ENCODE measurements at places on chromosomes 3 and 15.
A peak's percentile ranks its signal among the peaks of the same experiment; 100 is the strongest.

- no peak for DNase-seq
These were observed 445 bp downstream of the EFCAB12 start for GRCh38 chr3:129428007-129428375.

- DNase-seq, result no peak
These were observed 20.8 kb downstream of the PIK3CA start for GRCh38 chr3:179168918-179169317.

DNA sequence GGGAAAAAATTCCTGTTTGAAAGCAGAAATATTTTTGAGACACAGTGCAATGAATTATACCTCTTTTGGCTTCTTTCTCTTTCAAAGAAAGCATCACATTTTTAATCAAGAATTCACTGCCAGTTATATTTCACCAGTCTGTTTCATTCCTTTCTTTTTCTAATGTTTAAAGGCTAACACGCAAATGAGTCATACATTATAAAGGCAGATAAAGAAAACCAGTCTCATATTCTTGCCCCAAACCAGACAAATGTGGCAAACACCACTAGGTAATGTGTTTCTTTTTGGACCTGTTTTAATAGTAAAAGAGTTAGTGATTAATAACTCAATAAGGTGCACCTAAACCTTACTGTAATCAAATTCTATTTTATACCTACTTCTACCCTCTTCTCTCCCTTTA, 83.8 kb downstream of the PLOD2 start:
- no peak for DNase-seq

- DNase-seq, result no peak
These were observed 171.9 kb downstream of the CACNA2D3 start for GRCh38 chr3:54294214-54294613.

DNA sequence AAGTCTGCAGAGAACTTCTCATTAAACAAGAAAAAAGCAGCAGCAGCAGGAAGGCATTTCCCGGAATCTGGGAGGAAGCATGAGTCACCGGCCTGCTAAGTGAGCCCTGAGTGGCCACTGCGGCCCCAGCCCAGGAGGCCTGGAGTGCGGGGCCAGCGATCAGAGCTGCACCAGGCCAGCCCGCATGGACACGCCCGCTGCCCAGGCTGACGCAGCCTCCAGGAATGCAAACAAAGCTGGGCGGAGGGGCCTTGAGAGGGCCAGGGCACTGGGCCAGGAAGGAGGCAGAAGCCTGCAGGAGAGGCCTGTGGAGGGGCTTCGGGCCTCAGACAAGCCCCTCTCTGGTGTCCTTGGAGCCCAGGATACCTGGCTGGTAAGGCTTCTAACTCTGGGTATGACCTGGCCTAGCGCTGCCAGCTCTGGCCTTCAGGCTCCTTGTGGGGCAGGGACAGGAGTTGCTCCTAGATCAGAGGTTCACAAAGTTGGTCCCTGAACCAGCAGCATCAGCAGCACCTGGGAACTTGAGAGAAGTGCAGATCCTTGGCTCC, 101.2 kb downstream of the SMAD6 start:
- no peak for DNase-seq

DNA sequence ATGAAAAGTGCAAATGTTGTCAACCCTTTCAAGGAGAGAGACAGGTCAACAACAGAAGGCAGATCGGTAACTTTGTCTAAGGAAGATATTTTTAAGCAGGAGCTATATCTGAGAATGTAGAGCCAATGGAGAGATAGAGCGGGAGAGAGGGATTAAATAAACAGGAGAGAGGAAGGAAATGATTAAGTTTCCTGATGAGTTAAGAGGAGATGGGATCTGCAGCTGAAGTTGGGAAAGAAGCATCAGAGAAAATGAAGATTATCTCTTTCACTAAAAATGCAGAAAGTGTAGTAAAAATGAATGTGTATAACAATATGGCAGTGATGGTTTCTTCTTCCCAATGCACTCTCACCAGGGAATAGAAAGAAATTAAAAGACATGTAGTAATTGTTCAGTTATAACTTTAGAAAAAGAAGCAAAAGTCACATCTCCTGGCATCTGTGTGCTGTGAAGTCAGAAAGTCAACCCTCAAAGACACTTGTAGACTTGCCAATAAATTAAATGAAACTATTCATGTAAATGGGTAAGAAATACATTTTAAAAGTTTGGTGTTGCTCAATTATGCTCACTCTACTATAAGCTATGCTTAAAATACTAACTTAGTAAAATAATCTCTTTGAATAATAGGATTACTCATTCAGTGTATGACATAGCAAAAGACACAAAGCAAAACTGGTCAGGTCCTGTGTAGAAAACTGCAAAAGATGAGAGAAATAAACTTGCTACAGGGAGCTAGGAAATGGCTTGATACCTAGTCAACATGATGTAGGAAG, 264.6 kb downstream of the ZIC4 start:
- DNase-seq, result no peak

- DNase-seq, result no peak
These were observed 129.1 kb downstream of the ASB7 start for GRCh38 chr15:100731267-100732152.

- no peak for DNase-seq
These were observed 93.6 kb upstream of the OSTN start for GRCh38 chr3:191105418-191105817.

DNA sequence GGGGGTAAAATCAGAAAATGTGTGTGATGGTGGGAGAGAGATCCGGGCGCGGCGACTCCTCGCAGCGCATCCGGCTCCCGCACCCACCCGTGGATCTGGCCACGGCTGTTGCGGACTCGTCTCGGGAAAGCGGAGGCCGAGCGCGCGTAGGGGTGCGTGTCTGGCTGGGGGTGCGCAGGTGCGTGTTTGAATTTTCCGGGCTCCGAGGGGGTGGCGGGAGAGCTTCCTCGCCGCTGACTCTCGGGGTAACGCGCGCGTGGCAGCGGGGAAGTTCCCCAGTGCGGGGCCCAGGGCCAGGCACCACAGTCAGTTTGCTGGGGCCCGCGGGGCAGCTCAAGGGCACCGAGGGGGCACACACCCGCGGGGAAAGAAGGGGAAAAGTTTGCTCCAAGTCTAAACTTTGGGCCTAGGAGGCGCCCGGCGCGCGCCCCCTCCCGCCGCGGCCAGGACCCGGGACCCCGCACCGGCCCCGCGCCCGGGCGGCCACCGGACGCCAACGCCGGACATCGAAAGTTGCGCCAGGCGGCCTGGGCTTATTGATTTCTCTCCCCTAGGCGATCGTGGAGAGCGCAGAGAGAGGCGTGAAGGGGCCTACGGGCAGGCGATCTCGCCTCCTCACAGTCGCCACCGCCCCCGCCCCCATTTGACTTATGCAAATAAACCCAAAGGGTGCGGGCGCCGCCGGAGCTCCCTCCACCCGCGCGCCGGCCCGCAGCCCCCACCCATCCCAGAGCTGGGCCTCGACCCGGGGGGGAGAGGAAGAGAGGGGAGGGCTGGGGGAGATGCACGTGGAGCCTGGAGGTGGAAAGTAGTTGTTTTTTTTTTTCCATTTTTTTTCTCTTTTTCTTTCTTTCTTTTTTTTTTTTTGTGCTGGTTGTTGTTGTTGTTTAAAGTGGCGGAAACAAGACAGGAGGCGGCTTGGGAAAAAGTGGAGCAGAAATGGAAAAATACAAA, 639 bp downstream of the FOXP1 start:
- peak; percentile 59 for DNase-seq

GRCh38 chr3:115351193-115351592, 204.1 kb upstream of the ZBTB20 start:
- no peak for DNase-seq

DNA sequence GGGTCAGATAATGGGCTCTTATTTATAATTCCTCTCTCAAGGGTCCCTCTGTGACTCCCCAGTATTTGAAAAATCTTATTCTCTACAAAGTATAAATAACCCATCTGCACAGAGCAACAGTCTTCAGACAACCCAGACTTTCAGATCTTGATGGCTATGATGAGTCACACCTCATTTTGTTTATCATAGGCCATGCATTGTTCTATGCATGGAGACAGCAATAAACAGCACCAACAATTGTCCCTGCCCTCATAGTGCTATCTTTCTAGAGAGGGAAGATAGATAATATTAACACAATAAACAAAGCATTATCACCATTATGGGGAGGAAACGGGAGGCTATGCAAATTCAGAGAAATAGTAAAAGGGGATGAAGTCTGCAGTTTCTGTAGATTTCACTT, 13.4 kb downstream of the FHIT start:
- no peak for DNase-seq

DNA sequence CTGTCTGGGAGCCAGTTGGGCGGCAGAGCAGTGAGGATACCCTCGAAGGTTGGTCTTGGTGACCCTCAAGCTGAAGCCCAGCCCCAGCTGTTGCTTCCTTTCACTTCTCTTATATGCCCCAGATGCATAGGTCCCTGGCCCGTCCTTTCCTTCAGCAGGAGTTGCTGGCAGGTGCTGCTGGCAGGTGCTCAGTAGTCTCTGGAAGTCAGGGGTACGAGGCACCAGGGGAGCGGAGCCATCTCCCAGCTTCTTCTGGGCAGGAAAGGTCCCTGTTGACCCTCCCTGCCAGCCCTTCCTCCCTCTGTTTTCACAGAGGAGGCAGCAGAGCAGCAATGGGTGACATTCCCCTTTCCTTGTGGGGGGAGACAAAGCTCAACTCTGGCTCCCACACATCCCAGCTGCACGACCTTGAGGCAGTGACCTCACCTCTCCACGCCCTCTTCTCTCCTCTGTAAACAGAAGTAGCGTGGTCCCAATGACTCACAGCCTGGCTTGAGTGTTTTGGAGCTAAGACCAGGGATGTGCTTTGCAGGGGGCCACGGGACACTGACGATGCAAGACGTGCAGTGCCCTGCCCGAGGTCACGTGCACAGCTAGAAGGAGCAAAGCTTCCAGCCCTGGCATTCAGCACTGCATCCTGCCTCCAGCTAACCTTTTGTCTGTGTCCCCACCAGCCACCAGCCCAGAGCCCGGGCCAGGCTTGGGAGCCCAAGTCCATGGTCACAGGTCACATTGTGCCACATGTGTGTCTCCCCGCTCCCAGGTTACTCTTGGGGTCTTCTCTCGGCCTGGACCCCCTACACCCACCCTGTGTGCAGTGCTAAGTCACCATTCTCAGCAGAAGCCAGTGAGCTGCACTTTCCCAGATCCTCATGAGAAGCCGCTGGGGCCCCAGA, 49.7 kb downstream of the SLC6A6 start:
- no peak for DNase-seq

GRCh38 chr3:189950258-189950657, 170.4 kb downstream of the P3H2 start:
- DNase-seq, result no peak

DNA sequence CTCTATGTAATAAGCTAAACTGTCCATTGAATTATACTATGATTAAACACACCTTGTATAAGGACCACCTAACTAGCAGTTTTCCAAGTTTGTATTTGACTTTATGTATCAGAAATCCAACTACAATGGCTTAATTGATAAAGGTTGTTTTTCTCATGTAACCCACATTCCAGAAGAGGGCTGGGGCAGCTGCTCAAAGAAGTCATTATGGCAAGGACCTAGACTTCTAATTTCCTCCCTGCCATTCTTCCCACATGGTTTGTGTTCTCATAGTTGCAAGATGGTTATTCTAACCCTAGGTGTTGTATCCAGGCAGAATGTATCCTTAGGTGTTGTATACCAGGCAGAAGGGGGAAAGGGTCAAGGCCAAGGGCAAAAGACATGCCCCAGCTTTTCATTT, 35.7 kb downstream of the GPR176 start:
- no peak for DNase-seq

- DNase-seq, result no peak
These were observed 138.0 kb downstream of the DUT start for GRCh38 chr15:48469271-48469670.

DNA sequence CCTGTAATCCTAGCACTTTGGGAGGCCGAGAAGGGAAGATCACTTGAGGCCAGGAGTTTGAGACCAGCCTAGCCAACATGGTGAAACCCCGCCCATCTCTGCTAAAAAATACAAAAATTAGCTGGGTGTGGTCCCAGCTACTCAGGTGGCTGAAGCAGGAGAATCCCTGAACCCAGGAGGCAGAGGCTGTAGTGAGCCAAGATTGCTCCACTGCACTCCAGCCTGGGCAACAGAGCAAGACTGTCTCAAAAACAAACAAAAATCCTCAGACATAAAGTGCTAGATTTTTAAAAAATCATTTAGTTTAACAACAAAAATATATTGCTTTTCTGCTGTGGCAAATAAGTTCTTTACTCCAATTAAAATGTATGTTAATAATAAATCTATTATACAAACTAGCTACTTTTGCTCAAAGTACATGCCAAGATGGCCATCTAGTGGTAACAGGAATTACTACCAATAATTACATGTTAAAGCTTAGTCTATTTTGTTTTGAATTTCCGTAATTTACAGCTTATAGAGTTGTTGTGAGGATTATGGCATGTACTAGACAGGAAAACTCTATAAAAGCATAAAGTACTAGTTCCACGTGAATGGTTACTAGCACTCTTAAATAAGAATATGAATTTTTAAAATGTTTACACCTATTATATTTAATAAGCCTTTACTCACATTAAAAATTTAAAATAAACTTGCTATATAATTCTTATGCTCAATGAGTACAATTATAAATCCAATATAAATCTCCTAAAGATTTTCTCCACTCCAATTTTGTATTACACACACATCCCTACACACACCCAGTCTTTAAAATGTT, 39.0 kb downstream of the GABPB1 start:
- no peak for DNase-seq

DNA sequence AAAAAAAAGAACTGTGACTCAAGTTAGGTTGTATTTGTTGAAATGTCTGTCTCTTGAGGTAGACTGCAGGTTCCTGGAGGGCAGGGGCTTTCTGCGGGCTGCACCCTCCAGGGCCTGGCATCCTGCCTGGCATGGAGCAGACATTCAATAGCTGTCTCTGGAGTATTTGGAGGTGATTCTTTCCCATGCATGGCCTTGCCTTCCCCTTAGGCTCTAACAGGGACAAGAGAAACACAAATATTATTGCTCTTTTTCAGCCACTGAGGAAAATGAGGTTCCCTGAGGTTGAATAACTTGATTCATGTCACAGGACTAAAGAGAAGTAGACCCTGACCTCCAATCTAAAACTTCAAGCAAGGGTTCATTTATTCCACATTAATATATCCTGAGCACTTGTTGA, 18.6 kb upstream of the FLNB start:
- DNase-seq, result no peak

DNA sequence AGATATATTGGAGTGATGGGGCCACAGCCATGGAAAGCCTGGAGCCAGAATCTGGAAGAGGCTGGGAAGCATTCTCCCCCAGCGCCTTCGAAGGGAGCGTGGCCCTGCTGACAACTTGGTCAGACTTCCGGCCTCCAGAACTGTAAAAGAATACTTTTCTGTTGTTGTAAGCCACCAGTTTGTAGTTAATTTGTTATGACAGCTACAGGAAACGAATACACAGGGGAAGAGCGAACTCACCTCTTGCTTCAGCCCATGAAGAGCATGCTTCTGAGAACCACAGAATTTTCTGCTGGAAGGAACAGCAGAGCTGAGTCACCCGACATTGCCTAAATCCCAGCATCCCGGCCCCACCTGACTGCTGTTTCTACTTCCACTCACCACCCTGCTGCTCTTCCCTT, 501.7 kb downstream of the SHQ1 start:
- no peak for DNase-seq
